ENCODE measurements at places on chromosomes 1 and 21.

- DNase-seq, result no peak
Measured at GRCh38 chr1:12603224-12603623, 14.8 kb downstream of the DHRS3 start.

GRCh38 chr1:163772246-163772645, 450.5 kb downstream of the NUF2 start:
- no peak for DNase-seq

GRCh38 chr1:17122521-17123164, 3.4 kb upstream of the PADI2 start:
- no peak for DNase-seq

GRCh38 chr1:224563666-224564065, 52.5 kb upstream of the CNIH3 start:
- DNase-seq, result no peak

DNA sequence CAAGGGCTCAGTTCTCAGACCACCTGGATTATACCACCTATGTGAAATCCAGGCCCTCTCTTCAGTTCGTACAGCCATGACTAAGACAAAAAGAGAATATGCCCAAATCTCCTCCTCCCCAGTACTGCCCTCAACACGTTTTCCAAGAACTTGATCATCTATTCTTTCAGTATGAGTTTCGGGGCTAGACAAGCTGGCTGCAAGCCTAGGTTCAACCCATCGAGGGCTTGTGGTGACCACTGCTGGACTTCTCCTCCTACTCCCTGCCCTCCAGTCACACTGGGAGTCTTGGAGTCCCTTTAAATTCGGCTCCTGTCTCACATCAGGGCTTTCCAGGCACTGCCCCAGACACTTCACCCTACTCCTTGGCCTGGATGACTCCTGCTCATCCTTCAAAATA, 352.3 kb downstream of the KCNH1 start:
- no peak for DNase-seq

DNA sequence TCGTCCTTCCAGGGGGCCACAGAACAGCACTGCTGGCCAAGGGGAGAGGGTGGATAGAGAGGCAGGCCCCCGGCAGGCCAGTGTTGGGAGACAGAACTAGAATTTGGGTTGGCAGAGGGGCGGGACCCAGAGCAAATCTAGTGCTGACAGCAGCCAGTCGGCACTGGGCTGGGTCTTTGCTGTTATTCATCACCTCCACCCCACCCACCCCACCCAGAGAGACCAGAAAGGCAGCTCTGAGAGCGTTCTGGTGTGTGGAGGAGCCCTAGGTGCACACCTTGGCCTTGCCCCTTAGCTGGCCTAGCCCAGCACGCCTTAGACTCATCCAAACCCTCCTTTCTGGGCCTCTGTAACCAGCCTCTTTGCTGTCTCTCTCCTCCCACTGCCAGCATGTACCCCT, 6.4 kb upstream of the PKP1 start:
- no peak for DNase-seq
